Activated CD8-positive, alpha-beta memory T cell treated with anti-CD3 and anti-CD28 coated beads for 48 hours (primary cell): ENCODE measurements at places on chromosomes 2 and 18.

DNA sequence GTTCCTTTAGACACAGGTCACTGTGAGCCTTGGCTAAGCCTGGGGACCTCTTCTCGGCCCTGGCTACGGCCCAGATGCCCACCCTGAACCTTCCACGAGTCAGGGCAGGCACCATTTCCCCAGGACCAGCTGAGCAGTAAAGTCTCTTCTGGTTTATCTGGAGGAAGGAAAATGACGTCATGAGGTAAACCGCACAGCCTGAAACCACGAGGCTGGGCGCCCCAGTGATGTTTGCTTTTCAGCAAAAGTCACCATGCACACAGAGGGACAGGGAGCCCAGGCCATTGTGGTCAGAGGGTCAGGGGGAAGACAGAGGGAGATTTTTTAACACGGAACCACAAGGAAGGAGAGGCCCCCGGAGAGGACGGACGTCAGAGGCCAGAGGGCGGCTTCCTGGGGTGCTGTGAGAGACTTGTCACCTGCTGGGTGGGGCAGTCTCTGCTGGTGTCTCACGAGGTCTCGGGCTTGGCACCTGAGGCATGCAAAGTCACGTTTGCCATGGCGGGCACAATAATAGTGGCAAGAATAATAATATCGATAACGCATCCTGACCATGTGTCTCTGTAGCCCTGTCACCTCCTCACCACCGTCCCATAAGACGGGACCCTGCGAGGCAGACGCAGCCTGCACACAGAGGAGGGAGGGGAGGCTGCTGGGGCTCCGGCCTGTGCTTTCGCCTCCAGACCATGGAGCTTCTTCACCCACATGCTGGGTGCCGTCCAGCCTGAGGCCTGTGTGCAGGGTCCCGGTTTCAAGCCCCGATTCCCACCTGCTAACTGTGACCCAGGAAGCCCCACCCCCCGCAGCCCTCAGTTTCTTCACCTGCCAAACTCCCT lies 33.2 kb upstream of the FOSL2 start:
- DNase-seq: peak; percentile 76

- no peak for DNase-seq
Measured at GRCh38 chr2:41194230-41194629, 742.3 kb upstream of the SLC8A1 start.

DNA sequence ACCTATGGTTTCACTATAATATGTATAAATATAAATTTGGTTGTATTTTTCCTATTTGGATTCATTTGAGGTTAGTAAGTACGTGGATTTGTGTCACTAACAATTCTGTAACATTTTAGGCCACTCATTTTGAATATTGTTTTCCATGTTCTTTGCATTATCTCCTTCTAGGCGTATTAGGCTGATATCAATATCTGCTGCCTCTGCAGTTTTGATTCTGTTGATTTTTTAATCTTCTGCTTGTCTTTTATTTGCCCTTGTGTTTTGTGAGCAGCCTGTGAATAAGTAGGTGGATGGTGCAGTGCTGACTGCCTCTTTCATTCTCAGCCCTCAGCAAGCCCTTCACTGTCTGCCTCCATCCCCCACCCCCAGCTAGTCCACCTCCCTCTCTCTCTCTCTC lies 165.7 kb upstream of the BCL2L11 start:
- no peak for DNase-seq

- DNase-seq: no peak
Measured at GRCh38 chr2:102434655-102435381, 11.9 kb downstream of the IL18RAP start.

GRCh38 chr2:62291517-62292137 lies 95.7 kb downstream of the B3GNT2 start:
- no peak for DNase-seq

DNA sequence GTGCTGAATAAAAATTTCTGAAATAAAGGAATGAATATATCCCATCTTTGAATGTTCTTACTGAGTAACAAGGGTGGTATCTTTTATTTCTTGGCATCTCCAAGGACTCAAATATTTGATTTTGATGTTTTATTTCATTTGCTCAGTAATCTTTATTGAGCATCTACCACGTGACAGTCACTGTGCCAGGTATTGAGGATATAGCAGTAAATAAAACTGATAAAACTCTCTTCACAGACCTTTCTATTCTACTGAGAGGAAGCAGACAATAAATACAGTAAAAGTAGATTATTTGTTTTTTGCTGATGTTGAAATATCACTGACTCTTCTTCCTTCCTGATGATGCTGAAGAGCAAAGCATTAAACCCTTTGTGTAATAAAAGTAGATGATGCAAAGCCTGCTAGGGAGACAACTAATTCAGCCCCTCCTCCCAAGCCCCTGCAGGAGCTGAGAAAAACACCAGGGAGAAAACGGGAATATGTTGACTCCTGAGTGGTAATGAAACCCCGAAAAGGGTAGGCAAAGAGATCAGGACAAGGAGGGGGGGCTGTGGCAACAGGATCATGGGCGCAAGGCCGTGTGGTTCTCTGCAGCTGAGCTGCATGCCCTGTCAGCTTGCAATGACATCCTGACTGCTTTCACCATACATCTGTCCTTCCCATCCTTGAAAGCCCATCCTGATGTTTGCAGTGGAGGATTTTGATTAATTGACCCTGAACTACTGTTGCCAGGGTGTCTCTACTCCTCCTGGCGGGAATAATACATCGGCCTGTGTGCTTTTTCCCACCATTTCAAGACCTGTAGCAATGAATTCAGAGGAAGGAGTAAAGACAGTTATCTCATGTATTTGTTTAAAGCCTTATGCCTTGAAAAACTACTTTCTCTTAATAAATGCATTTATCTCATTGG lies 117.4 kb downstream of the EML6 start:
- no peak for DNase-seq
